ENCODE measurements at places on chromosomes 5 and 9.

GRCh38 chr9:68933434-68934328 lies 80.2 kb downstream of the PRKACG start:
- peak; percentile 48 for DNase-seq

- no peak for DNase-seq
These were observed 440.4 kb downstream of the DMRT2 start for GRCh38 chr9:1490341-1491232.

GRCh38 chr9:87428659-87429058 lies 69.0 kb upstream of the DAPK1 start:
- DNase-seq = no peak

GRCh38 chr9:129170229-129170628 lies 7.8 kb downstream of the IER5L start:
- DNase-seq = no peak

DNA sequence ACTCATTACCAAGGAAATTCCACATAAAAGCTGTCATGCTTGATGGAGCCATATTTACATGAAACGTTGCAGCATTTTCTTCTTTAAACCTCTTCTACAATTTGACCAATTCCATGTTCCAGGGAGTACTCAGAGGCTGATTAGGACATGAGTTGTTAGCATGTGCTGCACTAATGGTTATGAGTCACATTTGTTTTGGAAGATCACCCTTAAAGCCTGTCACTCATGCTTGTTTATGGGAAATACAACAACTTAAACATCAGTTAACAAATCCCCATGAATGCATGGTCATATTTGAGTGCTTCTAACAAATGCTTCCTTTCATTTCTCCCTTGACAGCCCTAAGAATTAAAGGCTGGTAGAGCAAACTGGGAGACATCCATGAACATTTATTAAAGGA lies 156.1 kb downstream of the GHR start:
- no peak for DNase-seq

DNA sequence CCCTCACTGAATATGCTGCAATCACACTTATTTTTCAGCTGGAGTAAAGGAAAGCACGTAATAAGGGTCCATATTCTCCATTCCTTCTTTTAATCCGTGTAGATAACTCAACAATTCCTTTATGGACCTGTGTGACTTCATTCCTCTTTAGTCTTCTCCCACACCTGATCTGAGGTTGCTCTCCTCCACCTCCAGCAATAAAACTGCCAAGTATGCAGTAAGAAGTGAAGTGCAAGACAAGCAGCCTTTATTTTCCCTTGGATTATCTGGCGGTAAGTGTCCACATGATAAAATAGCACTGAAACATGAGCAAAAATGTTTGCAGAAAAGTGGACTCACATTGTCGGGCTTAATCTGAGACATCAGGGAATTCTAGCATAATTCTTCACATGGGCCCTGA lies 13.8 kb downstream of the DEPDC1B start:
- DNase-seq = no peak

GRCh38 chr9:29439961-29440360 lies 1866.7 kb upstream of the C9orf72 start:
- DNase-seq = no peak

GRCh38 chr5:172494630-172495505 lies 40.5 kb upstream of the SH3PXD2B start:
- no peak for DNase-seq

- no peak for DNase-seq
These were observed 12.6 kb downstream of the IRX2 start for GRCh38 chr5:2738700-2739359.

DNA sequence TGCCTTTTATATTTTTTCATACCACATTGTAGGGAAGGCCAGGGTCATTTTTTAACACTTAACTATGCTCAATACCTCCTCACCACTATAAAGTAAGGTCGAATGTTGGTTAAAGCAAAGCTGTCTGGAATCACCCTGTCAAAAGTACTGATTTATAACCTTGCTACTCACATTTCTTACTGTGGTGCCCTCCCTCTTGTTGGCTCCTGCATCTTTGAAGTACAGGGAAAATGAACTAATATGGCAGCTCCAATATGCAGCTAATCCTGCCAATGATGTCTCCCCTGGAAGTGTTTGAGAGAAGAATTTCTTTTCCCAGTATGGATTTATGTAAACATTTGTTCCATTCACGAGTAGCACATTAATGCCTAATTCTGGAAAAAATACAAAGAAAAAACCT lies 108.4 kb upstream of the RPS23 start:
- DNase-seq = peak; percentile 80

DNA sequence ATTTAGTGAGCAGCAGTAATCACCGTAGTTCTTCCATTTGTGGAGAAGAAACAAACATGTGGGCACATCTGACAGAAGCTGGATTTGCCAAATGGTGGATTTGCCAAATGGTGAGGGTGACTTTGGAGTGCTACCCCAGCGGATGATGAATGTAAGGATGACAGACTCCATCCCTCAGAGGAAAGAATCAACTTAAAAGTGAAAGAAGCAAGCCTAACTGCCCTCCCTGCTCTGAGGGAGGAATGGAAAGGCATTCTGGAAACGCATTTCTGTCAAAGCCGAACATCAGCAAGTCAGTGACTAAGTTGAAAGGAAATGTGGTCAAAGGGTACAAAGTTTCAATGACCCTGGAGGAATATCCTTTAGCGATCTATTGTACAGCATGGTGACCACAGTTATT lies 143.5 kb downstream of the GPBP1 start:
- DNase-seq = no peak

- no peak for DNase-seq
These were observed 29.4 kb upstream of the POMT1 start for GRCh38 chr9:131473198-131473885.

GRCh38 chr9:129834489-129835127 lies 467 bp downstream of the C9orf78 start:
- DNase-seq = no peak

DNA sequence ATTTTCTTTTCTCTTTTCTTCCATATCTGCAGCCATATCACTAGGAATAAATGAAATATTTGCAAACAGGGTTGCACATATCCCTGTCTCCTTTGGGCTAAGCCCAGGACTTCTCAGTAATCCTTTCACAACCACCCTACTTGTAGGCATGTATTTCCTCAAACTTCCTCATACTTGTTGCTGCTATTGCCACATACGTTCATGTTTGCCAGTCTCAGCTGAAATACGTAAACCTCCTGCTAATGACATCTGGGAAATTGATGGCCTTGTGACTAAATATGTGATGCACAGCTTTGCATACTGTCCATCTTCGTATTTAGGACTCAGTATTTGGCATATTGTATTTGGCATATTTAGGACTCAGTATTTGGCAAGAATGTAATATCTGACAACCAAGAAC lies 224.6 kb downstream of the PLK2 start:
- no peak for DNase-seq

GRCh38 chr5:145589063-145589462 lies 246.1 kb downstream of the PRELID2 start:
- DNase-seq = no peak

DNA sequence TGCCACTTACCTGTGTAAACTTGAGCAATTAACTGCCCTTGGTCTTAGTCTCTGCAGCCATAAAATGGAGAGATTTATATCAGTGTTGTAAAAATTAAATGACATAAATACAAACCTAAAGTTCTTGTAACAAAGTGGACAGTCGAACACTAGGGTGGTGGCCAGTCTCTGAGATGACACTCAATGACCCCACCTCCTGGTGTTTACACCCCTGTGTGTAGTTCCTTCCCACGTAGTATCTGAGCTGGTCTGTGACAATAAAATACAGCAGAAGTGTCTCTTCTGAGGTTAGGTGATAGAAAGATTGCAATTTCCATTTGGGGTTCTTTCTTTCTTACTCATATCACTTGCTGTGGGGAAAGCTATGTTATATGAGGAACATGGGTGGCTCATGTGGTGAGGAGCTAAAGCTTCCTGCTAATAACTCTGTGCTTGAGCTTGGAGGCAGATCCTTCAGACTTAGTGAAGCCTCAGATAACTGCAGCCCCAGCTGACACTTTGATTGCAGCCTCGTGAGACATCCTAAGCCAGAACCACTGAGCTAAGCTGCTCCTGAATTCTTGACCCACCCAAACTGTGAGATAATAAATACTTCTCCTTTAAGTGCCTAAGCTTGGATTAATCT lies 173.4 kb upstream of the CHD1 start:
- DNase-seq = no peak

GRCh38 chr5:78537821-78538220 lies 110.8 kb downstream of the LHFPL2 start:
- DNase-seq = no peak

GRCh38 chr9:111839987-111840386 lies 45.2 kb upstream of the SHOC1 start:
- DNase-seq = no peak

DNA sequence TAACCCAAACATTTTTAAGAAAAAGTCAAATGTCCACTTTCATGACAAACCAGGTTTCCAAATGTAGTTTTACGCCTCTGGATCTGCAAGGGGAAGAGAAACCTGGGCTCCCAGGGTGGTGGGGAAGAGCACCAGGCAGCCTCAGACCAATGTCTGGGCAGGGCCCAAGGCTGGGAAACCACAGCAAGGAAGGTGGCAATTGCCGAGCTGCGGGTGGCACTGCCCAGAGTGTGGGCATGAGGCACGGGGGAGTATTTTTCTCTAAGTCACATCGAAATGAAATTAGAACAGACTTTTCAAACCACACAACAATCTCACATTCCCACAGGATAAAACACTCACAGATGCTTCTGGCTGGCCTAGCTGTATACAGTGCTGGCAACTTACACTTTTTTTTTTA lies 32.6 kb upstream of the RASGEF1C start:
- DNase-seq = no peak

- DNase-seq = no peak
These were observed 289.6 kb upstream of the ADAMTSL1 start for GRCh38 chr9:18184401-18184800.

DNA sequence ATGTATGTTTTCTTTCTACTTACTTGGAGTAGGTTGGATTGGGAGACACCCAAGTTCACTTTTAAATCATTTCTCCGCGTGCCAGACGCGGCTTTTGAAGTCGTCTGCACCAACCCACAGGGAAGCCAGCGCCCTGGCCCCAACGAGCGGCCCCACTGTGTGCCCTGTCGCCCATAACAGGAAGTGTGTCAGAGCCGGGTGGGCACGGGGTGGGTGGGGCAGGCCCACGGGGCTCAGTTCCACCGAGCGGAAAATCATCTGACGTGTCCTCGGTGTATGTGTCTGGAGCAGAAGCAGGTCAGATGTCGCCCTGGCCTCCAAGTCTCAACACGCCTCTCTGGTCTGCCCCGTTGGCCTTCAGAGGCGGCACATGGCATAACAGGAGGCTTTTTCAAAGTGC lies 22.7 kb upstream of the SMIM23 start:
- no peak for DNase-seq

- no peak for DNase-seq
These were observed 298.0 kb upstream of the PAPPA start for GRCh38 chr9:115855458-115856133.

DNA sequence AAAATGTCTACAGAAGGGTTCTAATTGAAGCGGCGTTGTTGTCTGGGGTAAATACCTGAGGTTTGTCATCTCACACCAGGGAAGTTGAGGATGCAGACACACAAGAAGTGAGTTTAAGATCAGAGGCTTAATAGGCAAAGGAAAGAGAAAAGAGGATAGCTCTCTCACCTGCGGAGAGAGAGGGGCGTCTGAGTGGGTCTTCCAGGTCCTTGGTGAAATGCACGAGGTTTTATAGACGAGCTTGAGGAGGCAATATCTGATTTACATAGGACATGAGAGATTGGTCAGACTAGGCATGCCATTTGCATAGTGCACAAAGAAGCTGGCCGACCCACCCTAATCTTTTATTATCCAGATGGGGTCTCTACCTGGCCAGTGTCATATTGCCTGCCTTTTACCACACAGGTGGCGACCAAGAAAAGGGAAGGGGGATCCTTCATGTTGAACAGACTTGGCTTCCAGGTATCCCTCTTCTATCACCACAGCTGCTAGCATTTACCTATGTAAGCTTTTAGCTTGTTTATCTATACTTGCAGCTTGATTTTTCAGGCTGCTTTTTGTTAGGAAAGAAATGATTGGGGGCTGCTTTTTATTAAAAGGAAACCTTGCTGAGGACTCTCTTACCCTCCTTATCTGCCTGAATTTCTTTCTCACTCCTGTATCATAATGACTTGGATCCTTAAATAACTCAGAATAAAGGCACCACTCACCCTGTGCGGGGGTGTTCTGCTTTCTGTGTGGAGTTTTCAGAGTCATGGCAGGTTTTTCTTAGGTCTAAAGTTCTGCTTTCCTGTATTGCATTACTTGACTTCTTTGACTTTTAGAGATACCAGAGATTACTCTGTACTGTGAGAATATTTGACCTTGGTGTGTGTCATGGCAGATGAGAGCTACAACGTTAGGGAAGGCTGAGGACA lies 9.4 kb upstream of the GLT6D1 start:
- DNase-seq = no peak

- no peak for DNase-seq
These were observed 438.6 kb downstream of the AGTPBP1 start for GRCh38 chr9:85302938-85303756.

DNA sequence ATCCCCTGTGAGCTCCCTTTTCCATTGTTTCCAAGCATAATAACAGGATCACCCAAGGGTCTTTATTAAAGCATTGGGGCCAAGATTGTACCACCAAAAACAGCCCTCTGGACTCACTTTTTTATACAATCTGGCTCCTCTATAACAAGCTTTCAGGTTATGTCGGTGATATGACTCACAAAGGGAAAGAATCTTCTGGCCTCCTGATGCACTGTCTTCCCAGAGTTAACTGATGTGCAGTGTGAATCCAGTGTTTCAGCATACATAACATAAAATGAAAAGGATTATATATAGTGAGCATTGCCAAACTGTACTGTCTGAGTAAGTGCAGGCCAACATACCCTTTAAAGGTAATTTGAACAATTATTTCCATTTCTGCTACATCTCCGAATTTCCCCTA lies 33.9 kb upstream of the MAN2A1 start:
- DNase-seq = no peak

- DNase-seq = no peak
These were observed 11.3 kb downstream of the MYMK start for GRCh38 chr9:133513214-133514100.

DNA sequence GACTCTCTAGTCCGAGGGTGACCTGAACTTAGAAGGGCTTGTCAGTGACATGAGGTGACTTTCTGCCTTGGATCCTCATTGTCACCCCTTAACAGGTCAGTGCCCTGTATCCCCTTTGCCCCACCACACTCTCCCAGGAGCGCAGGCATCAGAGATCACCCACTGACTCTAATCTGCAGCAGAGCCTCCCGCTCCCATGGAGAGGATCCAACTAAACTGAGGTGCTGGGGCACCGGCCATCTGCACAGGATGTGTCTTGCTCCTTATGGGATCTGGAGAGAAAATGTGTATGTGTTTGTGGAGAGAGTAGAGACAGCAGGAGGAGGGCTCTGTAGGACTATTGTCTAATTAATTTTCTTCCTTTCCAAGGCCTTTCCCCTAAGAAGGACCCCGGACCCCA lies 213.7 kb downstream of the ROR2 start:
- no peak for DNase-seq

DNA sequence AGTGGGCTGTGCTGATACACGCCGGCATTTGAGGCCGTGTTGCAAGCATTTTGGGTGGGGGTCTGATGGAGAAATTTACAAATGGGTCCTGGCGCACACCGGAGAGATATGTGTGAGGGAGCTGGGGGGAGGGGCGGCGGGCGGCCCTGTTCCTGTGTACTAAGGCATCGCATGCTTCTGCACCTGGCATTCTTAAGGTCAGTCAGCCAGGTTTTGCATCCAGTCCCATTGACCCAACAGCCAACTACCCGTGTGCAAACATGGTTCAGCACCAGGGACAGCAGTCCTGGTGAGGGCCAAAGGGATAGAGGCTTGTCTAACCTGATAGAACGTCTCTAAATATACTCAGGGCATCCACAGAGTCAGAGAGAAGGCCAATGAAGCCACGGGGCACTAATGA lies 839 bp downstream of the GABRG2 start:
- peak; percentile 88 for DNase-seq
